Bladder microvascular endothelial cell (primary cell): ENCODE measurements at places on chromosomes 13 and 19. TPM values are rescaled to one million over a fixed set of nuclear protein-coding genes. Genes with fewer than 3 reads are reported as not detected.

SCAMP4 gene
- 17.6 and 48.2 TPM in 2 replicates for total RNA-seq

NTF4 gene
- not detected in 2 replicates for total RNA-seq

PEX11G gene
- total RNA-seq, result 1.5 and 2.1 TPM in 2 replicates

DCLK1 gene
- 3.4 and 116 TPM in 2 replicates for total RNA-seq

PLD3 gene
- total RNA-seq, result 80.5 and 169 TPM in 2 replicates

TJP3 gene
- 0.06 TPM in 1 of 2 replicates, not detected in the other for total RNA-seq

GJB6 gene
- not detected in 2 replicates for total RNA-seq

CNFN gene
- not detected in 2 replicates for total RNA-seq

DUS3L gene
- total RNA-seq, result 21.2 and 23.5 TPM in 2 replicates

PODNL1 gene
- total RNA-seq, result 0.13 and 0.16 TPM in 2 replicates

SAE1 gene
- 174 and 175 TPM in 2 replicates for total RNA-seq

IGFL2 gene
- not detected in 2 replicates for total RNA-seq

PLIN4 gene
- total RNA-seq, result 3.3 TPM in 1 of 2 replicates, not detected in the other

GNG8 gene
- not detected in 2 replicates for total RNA-seq

GPR183 gene
- under 0.01 and 0.19 TPM in 2 replicates for total RNA-seq

C1QTNF9B gene
- under 0.01 TPM in 1 of 2 replicates, not detected in the other for total RNA-seq
